Inflammatory macrophage (primary cell): ENCODE measurements at places on chromosomes 4 and X.

- no peak for DNase-seq
Measured at GRCh38 chr4:113684534-113685091, 76.9 kb downstream of the CAMK2D start.

GRCh38 chrX:45295259-45295986 lies 94.7 kb upstream of the DIPK2B start:
- no peak for DNase-seq

DNA sequence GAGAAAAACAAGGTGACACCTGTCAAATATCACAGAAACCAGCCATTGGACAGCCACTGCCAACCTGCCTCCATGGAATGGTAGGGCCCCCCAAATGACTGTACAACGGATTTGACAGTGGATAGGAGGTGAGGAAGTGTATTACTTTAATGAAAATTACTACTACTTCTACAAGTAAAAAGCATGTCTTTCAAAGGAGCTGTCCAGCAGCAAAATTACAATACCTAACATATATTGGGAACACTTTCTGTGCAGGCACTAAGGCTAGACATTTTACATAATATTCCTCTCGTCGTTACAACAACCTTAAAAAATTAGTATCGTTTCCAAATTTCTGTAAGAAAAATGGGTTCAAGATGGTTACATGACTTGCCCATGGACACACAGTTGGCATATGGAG lies 14.9 kb downstream of the PPP3CA start:
- DNase-seq = no peak

DNA sequence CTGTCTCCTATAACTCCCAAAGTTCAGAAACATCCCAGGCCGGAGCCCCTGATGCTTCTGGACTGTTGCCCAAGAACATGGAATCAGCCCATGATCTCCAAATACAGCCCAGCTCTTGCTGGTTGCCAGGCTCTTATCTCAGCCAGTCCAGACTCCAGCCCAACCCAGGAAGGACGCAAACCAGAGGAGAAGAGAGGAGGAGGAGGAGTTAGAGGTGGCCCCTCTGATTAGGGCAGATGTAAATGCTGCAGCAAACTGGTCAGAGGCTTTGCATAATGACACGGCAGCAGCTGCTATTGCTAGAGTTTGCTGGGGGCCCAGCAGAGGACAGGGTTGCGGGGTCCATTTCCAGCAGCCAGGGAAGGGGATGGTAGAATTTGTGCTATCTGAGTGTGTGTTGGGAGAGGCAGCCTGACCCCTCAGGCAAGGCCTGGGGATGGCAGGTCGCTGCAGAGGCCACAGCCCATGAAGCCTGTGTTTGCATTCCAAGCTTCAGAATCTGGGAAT lies 4.2 kb upstream of the OTUD5 start:
- DNase-seq = no peak

DNA sequence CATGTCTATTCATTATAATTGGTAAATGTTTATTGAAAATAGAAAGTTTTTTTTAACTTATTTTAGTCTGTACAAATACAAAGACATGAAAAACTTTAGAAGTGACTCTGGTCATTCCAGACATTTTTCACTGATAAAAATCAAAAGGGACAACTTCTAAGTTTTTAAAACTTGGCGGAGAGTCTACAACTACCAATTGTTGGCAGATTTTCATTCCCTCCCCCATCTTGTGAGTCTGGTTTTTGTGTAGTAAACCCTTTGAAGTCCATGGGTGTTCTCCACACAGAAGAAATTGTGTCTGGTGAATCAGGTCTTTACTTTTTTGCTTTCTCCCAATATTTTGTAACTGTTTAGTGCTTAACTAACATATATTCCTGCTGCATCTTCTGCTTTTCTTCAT lies 336.5 kb downstream of the PDGFC start:
- DNase-seq = no peak

- peak; percentile 12 for DNase-seq
Measured at GRCh38 chr4:113760094-113760794, 1.3 kb downstream of the CAMK2D start.

GRCh38 chrX:95427389-95427788 lies 1257.3 kb upstream of the DIAPH2 start:
- no peak for DNase-seq

GRCh38 chrX:25941087-25941486 lies 197.1 kb upstream of the MAGEB18 start:
- DNase-seq = no peak

GRCh38 chrX:2901367-2902036 lies 27.6 kb downstream of the ARSD start:
- peak; percentile 51 for DNase-seq
